ENCODE measurements at places on chromosomes 7 and 10.

- DNase-seq: no peak
These were observed 38.9 kb upstream of the AMPH start for GRCh38 chr7:38669965-38670520.

DNA sequence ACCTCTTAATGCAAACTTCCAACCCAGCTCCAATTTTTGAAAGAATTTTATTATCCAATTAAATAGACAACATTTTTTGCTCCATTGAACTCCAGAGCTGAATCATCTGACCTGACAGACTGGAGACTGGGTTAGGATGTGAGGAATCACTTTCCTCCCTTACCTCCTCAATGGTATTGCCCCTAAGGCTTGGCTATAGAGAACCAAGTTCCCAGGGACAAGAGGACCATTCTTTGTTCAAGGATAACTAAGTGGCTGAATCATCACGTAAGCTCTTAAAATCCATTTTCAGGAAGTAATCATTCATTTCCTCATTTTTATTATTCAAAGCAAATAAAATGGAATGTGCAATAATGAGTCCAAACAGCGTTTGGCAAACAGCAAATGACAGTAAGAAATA, 335.1 kb downstream of the GATA3 start:
- no peak for DNase-seq

GRCh38 chr7:82443036-82443546, 486 bp downstream of the CACNA2D1 start:
- no peak for DNase-seq

GRCh38 chr7:115869190-115869589, 161.4 kb downstream of the TFEC start:
- DNase-seq: no peak

DNA sequence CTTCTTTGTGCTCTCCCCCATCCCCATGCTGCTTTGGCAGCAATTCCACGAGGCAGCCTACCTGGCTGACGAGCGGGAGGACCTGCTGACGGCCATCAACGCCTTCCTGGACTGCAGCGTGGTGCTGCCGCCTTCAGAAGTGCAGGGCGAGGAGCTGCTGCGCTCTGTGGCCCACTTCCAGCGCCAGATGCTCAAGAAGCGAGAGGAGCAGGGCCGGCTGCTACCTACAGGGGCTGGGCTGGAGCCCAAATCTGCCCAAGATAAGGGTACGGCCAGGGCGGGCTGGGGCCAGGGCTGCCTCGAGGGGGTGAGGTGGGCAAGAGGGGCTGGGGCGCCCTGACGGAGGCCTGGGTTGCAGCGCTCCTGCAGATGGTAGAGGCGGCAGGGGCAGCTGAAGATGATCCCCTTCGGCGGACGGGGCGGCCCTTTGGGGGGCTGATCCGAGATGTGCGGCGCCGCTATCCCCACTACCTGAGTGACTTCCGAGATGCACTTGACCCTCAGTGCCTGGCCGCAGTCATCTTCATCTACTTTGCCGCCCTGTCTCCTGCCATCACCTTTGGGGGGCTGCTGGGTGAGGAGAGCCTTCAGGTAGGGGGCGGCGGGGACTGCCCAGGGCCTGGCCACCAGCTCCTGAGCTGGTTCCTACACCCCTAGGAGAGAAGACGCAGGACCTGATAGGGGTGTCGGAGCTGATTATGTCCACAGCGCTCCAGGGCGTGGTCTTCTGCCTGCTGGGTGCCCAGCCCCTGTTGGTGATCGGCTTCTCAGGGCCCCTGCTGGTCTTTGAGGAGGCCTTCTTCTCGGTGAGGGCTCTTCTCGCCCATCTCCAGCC, 9.4 kb downstream of the FASTK start:
- no peak for DNase-seq

DNA sequence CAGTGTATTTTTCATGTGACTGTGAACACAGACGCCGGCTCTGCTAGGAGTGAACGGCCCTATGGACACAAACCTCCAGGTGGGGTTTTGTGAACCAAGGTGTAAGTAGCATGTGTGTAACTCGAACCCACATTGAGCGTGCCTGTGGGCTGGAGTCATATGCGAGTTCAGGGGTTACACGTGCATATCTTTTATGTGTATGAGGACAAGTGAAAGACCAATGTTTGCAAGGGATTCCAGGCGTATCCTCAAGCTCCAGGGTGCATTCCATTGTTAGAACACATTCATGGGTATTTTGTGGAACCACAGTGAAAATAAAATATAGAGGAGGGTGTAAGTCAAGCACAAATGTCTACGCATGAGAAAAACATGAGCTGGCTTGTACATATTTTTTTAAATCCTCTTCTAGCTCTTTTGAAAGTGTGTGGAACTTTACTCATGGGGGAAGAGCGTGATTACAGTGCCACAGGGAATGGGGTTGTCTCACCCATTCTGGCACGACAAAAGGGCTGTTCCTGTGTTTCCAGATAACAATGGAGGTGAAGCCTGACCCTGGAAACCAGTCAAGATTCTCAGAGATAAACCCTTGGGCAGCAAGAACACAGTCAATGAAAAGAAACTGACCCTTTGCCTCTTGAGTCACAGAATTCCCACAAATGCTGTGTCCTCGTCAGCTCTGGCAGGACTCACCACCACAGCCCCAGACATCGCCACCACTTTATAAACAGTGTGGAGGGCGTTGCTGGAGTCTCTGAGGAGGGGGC, 37.0 kb upstream of the GOT1 start:
- no peak for DNase-seq

GRCh38 chr10:103493362-103493915, at the start of gene NEURL1:
TSS of gene NEURL1 (plus strand) at chr10:103493705. CDS start at chr10:103494388, 683 bp downstream.
- DNase-seq: no peak

GRCh38 chr7:1176891-1177373, 16.9 kb upstream of the ZFAND2A start:
- peak; percentile 62 for DNase-seq

- no peak for DNase-seq
These were observed 232.3 kb downstream of the MAGI2 start for GRCh38 chr7:79221211-79221610.

DNA sequence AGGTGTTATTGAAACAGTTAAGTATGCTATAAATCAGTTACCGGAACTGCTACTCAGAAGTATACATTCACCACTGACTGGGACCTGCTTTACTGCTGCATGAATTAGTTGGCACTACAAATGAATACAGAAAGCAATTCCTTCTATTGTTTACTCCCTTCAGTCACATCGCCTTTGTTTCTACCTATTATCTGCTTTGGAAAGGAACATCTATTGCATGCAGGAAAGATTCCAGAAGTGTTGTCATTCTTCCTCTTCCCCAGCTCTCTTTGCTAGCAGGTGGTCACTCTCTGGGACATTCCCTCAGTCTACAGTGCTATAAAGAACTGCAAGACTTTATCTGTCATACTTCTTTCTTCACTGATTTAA, 131.3 kb downstream of the ANK3 start:
- DNase-seq: no peak

DNA sequence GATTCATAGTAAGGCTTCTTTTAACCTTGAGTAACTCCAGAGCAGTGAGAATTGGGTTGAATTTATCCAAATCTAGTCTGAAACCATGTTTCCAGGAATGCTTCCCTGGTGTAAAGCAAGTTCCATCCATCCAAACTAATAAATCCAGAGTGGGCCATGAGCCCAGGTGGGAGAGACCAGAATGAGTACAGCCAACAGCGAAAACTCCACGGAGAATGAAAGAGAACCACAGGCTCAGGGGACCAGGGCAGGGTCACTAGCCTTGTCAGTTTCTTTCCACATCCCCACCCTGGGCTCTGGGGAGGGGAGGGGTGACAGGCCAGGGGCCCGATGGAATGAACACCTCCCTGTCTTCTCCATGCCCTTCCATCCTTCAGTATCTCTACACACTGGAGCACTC, 180.1 kb downstream of the NEURL1 start:
- no peak for DNase-seq

DNA sequence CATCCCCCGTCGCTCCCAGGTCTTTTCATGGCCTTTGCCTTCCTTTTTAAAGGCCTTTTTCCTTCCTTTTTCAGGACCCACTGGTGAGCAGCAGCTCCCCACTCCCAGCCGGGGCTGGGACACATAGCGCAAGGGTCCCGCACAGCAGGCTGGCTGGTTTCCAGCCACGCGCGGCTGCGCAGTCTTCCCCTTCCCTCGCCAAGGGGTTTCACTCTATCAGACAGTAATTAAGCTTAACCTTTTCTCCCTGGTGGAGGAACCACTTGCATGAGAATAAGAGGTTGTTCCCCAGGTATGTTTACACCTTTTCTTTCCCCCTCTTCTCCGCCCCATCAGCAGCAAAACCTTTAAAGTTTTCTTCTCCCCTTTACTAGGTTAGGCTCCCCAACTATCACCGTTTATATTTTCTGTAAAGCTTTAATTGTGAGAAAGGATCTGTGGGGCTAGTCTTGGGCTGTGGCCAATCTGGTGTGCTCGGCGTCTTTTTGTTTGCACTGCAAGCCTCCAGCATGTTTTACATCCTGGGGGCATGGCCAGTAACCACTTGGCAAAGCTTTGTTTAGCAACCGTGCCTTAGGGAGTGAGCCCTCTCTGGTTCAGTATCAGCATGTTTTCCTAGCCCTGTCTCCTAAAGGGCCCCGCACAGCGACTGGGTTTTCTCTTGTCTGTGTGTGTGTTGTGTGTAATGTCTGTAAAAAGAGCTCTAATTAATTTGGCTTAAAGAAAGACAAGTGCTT, 219.6 kb downstream of the PHF14 start:
- DNase-seq: no peak

GRCh38 chr7:47578579-47579270, 3.2 kb downstream of the TNS3 start:
- no peak for DNase-seq

- DNase-seq: no peak
These were observed 38.1 kb downstream of the RASGEF1A start for GRCh38 chr10:43228783-43229207.

DNA sequence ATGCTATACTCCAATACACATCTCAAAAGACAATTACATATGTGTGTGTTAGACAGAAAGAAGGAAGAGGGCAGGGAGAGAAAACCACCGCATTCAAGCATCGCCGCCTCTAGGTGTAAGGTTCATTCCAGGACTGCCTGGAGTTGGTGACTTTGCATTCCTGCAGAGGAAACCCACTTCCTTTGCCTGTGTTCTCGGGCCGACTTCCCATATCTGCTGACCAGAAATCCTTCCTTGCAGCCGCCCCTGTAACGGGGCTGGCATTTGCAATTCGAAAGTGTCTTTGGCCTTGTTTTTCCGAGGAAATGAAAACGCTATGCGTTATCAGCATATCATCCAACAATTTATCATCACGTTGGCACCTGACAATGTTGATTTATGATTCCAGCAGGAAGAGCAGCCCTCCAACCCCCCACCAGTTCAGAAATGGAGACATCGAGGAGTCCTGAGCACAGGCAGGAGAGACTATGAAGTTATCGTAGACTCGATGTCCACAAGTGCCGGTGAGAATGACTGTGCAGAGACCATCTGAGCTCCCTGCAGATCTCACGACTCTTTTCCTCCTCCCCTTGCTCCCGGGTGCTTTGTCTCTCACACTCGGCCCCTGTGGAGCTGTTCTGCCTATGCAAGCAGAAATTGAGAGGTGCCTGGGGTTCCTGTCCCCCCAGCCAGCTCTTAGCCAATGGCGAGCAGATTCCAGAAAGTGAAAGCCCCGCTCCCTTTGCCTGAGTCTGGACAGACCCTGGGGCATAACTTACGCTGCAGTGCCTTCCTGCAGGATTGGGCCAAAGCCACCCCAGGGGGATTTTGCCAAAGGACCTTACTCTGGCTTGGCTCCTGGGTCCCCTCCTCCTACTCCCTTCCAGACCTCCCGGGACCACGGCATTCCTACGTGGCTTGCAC, 68.9 kb upstream of the FOXK1 start:
- DNase-seq: no peak

DNA sequence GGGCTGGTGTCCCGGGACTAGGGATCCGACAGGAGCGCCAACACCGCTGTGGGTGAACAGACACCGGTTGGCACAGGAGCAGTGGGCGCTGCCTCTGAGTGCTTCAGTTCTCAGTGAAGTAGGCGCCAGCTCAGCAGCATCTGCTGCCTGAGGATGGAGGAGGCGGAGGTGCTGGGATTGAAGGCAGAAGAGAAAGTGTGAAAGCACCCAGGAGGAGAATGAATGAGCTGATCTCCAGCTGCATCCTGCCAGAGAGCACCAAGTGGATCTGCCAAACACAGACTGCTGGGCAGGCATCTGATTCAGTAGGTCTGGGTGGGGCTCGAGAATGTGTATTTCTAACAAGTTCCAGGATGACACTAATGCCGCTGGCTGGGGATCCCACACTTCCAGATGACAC, 74.5 kb downstream of the LANCL2 start:
- DNase-seq: no peak

- DNase-seq: no peak
These were observed 411.9 kb upstream of the KLF6 start for GRCh38 chr10:4196771-4197390.

DNA sequence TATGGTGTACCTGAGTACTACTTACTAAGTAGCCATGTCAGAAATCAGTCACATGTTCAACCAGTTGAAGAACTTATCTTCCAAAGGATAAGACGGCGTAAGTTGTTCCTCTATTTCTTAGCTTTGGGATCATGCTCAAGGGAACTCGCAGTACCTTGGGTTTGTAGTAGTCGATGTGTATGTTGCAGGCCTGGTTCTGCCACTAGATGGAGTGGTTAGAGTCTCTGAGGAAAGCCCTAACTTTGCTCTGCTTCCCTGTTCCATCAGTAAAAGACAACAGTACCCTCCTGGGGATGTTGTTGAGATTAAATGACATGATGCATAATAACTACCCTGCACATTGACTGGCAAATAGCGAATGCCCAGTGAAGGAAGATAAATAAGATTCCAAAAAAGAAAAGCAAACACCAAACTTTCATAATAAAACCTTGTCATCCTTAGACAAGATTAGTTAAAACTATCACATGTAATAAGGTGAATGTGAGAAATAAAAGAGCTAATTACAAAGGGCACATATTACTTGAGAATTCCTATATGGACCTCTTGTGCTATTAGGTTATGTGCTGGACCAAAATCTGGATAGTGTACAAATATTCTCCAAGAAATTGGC, 165.9 kb downstream of the ABCA13 start:
- DNase-seq: no peak

DNA sequence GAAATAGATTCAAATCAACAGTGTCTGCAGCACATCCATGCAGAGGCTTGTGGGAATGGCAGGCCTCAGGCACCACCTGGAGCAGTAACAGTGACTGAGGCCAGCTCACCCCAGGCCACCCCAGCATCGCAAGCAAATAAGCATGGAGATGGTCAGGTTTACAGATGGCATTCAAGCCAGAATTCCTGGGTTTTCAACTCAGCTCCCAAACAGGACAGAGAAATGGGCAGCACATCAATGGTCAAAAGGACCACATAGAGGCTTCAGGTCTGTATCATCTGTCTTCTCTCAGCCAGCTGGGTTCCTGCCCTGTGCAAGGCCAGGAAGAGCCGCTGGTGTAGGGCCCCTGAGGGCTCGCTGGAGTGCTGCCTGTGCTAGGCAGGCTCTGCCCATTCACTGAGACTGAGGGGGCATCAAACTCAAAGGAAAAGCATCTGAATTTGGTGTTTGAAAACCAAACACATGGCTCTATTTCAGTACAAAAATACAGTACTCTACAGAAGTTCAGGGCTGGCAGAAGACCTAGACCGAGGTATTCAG, 112.5 kb downstream of the KMT2E start:
- no peak for DNase-seq

All from activated T-helper 1 cell treated with anti-CD3 and anti-CD28 coated beads, Interleukin-2, amount 50 U/mL, for 16 hours (primary cell).